Placental pericyte (primary cell): ENCODE measurements at places on chromosomes 12 and 14. TPM values are rescaled to one million over a fixed set of nuclear protein-coding genes. Genes with fewer than 3 reads are reported as not detected.

The RFX4 gene
- total RNA-seq: not detected in 2 replicates

The ACOT6 gene
- total RNA-seq: 0.14 TPM in 1 of 2 replicates, not detected in the other

The GPR135 gene
- 3.3 and 4.2 TPM in 2 replicates for total RNA-seq

The TEX22 gene
- under 0.01 TPM in 1 of 2 replicates, not detected in the other for total RNA-seq

The VPS29 gene
- 35.7 and 77.0 TPM in 2 replicates for total RNA-seq

The BICDL1 gene
- not detected in 2 replicates for total RNA-seq

The MYH6 gene
- not detected in 2 replicates for total RNA-seq

The DPPA3 gene
- total RNA-seq: not detected in 2 replicates

The MAPK1IP1L gene
- 28.7 and 69.9 TPM in 2 replicates for total RNA-seq

The PAPOLA gene
- total RNA-seq: 100 and 140 TPM in 2 replicates

The EIF4B gene
- 649 and 1,935 TPM in 2 replicates for total RNA-seq

The PRICKLE1 gene
- total RNA-seq: 1.8 and 2.3 TPM in 2 replicates

The PTHLH gene
- total RNA-seq: 1.8 and 11.5 TPM in 2 replicates

The C2CD5 gene
- total RNA-seq: 13.8 and 21.8 TPM in 2 replicates

The PRKAG1 gene
- 69.4 and 86.2 TPM in 2 replicates for total RNA-seq

The DDN gene
- total RNA-seq: 0.14 TPM in 1 of 2 replicates, not detected in the other

The KRT3 gene
- not detected in 2 replicates for total RNA-seq

The PPP2R3C gene
- 36.9 and 37.9 TPM in 2 replicates for total RNA-seq

The IKZF4 gene
- 2.8 and 4.9 TPM in 2 replicates for total RNA-seq

The SLC4A8 gene
- total RNA-seq: 1.5 and 8.2 TPM in 2 replicates

The FGF6 gene
- not detected in 2 replicates for total RNA-seq

The KCNK10 gene
- not detected in 2 replicates for total RNA-seq

The CELA1 gene
- total RNA-seq: not detected in 2 replicates

The PYM1 gene
- 27.9 and 33.9 TPM in 2 replicates for total RNA-seq

The CCDC196 gene
- total RNA-seq: not detected in 2 replicates

The CMA1 gene
- total RNA-seq: not detected in 2 replicates

The MYO1H gene
- not detected in 2 replicates for total RNA-seq

The COX8C gene
- total RNA-seq: not detected in 2 replicates

The TRPV4 gene
- 0.44 and 0.57 TPM in 2 replicates for total RNA-seq

The MUCL1 gene
- not detected in 2 replicates for total RNA-seq

The DDX54 gene
- total RNA-seq: 40.9 and 58.7 TPM in 2 replicates

The DDX11 gene
- 14.7 and 37.8 TPM in 2 replicates for total RNA-seq
